ENCODE measurements at places on chromosomes 7 and 10.
A peak's percentile ranks its signal among the peaks of the same experiment; 100 is the strongest.

- H3K27me3 ChIP-seq = no peaks in the 10 kb centered on the region
- peaks cover 36% of the 10 kb centered on the region for H3K4me1 ChIP-seq
- no peak for DNase-seq
- peaks cover 31% of the 10 kb centered on the region for H3K36me3 ChIP-seq
These were observed 1.1 kb downstream of the REEP3 start for GRCh38 chr10:63522277-63522687.

GRCh38 chr10:60426425-60426824, 36.8 kb upstream of the ANK3 start:
- no peak overlapping the region for H3K4me3 ChIP-seq
- no peaks in the 10 kb centered on the region for H3K36me3 ChIP-seq
- H3K27me3 ChIP-seq = no peaks in the 10 kb centered on the region
- DNase-seq = no peak

DNA sequence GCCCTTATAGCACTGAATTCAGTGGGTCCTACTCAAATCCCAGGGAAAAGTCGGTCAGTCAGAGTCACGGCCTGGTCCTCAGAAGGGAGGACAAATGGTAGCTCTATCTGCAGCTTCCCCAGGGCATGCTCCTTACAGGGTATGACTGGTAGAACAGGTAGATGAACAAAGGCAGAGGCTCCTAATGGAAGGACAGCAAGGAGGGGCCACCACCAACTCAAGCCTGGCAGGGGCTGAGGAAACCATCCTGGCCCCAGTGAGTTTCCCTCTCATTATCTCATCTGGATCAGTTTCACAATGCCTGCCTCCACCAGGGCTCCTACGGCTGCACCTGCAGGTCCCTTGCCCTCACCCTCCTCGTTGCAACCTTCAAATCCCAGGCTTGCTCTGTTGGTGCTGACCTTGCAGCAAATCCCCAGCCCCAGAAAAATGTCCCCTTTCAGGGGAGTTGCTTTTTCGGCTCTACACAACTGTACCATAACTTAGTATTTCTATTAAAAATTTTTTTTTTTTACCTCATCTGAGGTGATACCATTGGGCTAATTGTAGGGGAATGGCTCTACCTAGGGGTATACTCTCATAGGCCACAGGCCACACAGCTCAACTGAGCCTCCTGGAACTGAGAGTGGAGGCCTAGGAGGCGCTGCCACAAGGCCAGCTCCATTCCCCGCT, 2.4 kb upstream of the MYO1G start:
- H3K27ac ChIP-seq = peak overlapping the region; percentile 98
- peaks cover 92% of the 10 kb centered on the region for H3K36me3 ChIP-seq
- no peak for DNase-seq
- H3K4me3 ChIP-seq = peak overlapping the region; percentile 99
- no peaks in the 10 kb centered on the region for H3K27me3 ChIP-seq

DNA sequence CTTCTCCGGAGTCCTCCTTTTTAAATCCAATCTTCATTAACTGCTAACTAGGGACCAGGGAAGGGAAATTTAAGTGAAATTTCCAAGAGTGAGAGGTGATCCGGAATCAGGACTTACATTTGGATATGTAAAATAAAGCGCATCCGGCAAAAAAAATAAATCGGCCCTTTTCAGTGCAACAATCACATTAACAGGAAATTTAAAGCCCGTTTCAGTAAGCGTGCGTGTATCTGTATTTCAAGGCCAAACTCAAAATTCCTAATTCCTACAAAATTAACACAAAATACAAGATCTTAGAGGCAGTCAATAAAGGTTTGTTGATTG, 771 bp downstream of the DNAJC9 start:
- no peak for DNase-seq
- H3K4me3 ChIP-seq = peak overlapping the region; percentile 92
- peaks cover 40% of the 10 kb centered on the region for H3K4me1 ChIP-seq

- H3K27me3 ChIP-seq = no peaks in the 10 kb centered on the region
- H3K4me1 ChIP-seq = peaks cover 44% of the 10 kb centered on the region
- no peak overlapping the region for H3K27ac ChIP-seq
- H3K36me3 ChIP-seq = no peaks in the 10 kb centered on the region
These were observed 88.2 kb downstream of the SFMBT2 start for GRCh38 chr10:7322623-7323022.

DNA sequence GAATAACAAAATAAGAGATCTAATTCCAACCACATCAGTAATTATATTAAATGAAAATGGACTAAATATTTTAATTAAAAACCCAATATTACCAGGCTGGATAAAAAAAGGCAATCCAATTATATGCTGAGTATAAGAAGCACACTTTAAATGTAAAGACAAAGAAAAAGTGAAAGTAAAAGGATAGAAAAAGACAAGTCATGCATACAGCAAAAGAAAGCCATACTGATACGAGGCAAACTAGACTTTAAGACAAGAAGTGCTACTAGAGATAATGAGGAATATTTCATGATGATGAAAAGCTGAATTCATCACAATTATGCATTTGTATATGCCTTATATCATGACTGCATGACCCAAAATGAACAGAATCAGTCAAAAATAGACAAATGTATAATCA, 628.6 kb downstream of the PHTF2 start:
- no peaks in the 10 kb centered on the region for H3K27me3 ChIP-seq
- no peak overlapping the region for H3K27ac ChIP-seq
- no peaks in the 10 kb centered on the region for H3K36me3 ChIP-seq
- H3K4me1 ChIP-seq = no peaks in the 10 kb centered on the region

DNA sequence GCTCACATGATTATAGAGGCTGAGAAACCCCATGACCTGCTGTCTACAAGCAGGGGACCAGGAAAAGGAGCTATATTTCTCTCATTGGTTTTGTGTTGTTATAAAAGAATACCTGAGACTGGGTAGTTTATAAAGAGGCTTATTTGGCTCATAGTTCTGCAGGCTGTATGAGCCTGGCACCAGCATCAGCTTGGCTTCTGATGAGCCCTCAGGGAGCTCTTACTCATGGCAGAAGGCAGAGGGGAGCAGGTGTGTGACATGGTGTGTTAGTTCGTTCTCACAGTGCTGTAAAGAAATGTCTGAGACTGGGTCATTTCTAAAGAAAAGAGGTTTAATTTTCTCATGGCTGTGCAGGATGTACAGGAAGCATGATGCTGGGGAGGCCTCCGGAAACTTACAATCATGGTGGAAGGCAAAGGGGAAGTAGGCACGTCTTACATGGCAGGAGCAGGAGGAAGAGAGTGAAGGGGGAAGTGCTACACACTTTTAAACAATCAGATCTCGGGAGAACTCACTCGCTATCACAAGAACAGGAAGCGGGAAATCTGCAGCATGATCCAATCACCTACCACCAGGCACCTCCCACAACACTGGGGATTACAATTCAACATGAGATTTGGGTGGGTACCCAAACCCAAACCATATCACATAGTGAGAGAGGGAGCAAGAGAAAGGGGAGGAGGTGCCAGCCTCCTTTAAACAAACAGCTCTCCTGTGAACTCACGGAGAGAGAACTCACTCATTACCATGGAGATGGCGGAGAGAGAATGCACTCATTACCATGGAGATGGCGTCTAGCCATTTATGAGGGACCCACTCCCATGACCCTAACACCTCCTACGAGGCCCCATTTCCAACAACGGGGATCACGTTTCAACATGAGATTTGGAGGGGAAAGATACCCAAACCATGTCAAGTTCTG, 133.4 kb downstream of the JCAD start:
- peaks cover 62% of the 10 kb centered on the region for H3K27me3 ChIP-seq
- no peak overlapping the region for H3K4me3 ChIP-seq
- H3K27ac ChIP-seq = no peak overlapping the region
- DNase-seq = no peak
- H3K4me1 ChIP-seq = peaks cover 3% of the 10 kb centered on the region

DNA sequence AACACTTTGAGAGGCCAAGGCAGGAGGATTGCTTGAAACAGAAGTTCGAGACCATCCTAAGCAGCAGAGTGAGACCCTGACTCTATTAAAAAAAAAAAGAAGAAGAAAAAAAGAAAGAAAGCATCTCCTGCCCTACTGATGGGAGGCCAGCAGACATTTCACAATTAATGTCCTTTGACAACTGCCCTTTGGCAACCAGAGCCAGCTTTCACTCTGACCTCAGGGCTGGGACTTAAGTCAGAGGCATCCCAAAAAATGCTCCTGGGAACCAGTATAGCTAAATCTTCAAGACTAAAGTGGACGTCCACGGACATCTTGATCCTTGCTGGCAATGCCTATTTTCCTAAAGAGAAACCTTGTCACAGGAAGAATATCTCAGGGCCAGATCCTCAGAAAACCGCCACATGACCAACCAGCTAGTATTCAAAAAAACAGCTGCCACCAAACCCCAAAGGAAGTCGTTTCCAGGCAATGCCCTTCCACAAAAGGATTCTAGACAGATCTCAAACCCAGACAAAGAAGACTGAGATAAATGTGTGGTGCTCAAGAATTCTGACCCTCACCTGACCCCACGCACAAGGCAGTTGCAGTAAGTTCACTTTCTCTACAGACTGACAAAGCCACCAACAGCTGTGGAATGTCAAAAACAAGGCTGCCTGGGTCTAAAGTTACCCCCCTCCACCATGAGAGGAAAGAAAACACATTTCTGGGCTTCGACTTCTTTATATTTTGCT, 18.4 kb downstream of the GFRA1 start:
- H3K27me3 ChIP-seq = no peaks in the 10 kb centered on the region
- no peaks in the 10 kb centered on the region for H3K4me1 ChIP-seq
- DNase-seq = no peak
- no peak overlapping the region for H3K27ac ChIP-seq
- H3K36me3 ChIP-seq = no peaks in the 10 kb centered on the region

DNA sequence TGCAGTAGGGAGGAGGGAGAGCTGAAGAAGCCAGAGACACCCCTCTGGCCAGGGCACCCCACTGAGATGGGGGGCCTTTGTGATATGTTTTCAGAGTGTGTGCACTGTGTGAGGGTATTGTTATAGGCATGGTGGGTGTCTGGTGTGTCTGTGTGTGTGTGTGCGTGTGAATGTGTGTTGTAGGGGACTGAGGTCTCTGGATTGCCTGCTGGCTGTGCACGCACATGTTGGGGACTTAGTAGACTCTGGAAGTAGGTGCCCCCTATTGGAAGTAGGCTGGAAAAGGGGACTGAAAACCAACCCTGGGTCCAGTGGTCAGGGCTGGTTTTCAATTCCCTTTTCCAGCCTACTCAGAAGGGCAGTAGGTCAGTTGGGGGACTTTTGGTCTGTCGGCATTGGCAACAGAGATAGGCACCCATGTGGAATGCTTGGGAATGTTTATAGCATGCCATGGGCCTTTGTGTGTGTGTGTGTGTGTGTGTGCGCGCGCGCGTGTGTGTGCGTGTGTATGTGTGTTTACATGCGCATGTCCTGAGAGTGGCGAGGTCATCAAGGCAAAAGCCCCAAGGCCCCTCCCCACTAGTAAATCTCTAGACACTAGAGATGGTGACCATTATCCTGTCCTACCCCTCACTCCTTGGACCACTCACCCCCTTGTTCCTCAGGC, 78.8 kb downstream of the HIF1AN start:
- no peaks in the 10 kb centered on the region for H3K36me3 ChIP-seq
- no peak for DNase-seq
- H3K4me3 ChIP-seq = no peak overlapping the region
- no peak overlapping the region for H3K27ac ChIP-seq
- no peaks in the 10 kb centered on the region for H3K4me1 ChIP-seq

GRCh38 chr10:97140902-97141745, 44.6 kb downstream of the SLIT1 start:
- no peak overlapping the region for H3K4me3 ChIP-seq
- peaks cover 13% of the 10 kb centered on the region for H3K27me3 ChIP-seq
- H3K27ac ChIP-seq = no peak overlapping the region
- H3K36me3 ChIP-seq = peaks cover 3% of the 10 kb centered on the region
- no peaks in the 10 kb centered on the region for H3K4me1 ChIP-seq

DNA sequence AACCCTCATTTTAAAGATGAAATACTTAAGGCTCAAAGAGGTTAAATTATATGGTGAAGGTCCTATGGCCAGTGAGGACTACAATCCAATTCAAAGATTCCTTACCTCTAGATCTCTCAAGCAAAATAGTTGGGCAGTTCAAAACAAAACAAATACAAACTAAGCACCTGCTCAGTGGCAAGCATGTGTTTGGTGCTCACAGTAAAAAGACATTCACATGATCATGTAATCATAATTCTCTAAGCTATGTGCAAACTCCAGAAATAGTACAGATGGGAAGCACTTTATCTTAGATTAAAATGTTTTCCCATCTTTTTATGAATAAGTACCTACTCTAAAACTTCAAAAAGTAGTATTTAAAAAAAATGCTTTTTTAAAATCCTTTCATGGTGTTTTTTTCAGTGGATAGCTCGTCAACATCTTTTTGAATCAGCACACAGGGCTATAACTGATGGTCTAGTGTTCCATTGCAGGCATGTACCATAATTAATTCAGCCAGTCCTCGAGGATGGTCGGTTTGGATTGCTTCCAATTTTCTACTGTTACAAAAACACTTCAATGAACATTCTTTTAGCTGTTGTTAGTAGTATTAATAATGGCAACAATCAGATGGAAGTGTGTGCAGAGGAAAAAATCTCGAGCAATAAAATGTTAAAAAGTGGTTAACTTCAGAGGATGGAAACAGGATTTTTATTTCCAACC, 58.4 kb downstream of the CHCHD3 start:
- H3K4me1 ChIP-seq = peaks cover 2% of the 10 kb centered on the region
- H3K36me3 ChIP-seq = peaks cover 12% of the 10 kb centered on the region
- DNase-seq = no peak
- no peaks in the 10 kb centered on the region for H3K27me3 ChIP-seq
- H3K27ac ChIP-seq = no peak overlapping the region
- no peak overlapping the region for H3K4me3 ChIP-seq

GRCh38 chr7:44395067-44395466, 69.7 kb upstream of the CAMK2B start:
- H3K27me3 ChIP-seq = no peaks in the 10 kb centered on the region
- no peak overlapping the region for H3K4me3 ChIP-seq
- H3K36me3 ChIP-seq = peaks cover 34% of the 10 kb centered on the region
- peaks cover 12% of the 10 kb centered on the region for H3K4me1 ChIP-seq
- no peak overlapping the region for H3K27ac ChIP-seq

GRCh38 chr10:61822781-61823230, 78.7 kb upstream of the ARID5B start:
- no peaks in the 10 kb centered on the region for H3K27me3 ChIP-seq
- no peaks in the 10 kb centered on the region for H3K36me3 ChIP-seq
- no peaks in the 10 kb centered on the region for H3K4me1 ChIP-seq
- DNase-seq = no peak
